Neural progenitor cell (in vitro differentiated cells): ENCODE measurements at places on chromosomes 11 and 22.

DNA sequence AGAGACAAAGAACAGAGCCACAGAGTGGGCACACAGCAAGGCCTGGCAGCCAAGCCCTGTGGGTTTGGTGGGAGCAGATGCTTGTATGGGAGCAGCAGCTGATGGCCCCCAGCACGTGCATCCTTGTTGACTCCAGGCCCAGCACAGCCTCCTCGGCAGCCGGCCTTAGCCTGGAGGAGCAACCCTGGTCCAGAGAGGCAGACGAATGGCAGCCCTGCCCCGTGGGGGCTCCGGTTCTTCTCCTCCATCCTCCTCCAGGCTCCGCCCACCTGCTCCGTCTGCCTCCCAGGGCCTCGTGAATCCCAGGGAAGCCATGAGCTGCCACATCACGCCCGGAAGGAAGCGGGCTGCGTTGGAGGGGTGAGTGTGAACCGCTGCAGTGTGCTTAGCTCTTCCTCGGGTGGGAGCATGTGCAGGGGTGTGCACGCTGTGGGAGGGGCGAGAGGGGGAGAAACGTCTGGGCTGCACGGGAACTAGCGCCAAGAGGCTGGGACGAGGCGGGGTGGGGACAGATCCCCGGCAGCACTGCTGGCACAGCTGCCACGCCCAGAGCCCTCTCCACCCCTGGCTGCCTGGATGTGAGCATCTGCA is 36.3 kb upstream of the JAM3 start:
- DNase-seq = no peak

DNA sequence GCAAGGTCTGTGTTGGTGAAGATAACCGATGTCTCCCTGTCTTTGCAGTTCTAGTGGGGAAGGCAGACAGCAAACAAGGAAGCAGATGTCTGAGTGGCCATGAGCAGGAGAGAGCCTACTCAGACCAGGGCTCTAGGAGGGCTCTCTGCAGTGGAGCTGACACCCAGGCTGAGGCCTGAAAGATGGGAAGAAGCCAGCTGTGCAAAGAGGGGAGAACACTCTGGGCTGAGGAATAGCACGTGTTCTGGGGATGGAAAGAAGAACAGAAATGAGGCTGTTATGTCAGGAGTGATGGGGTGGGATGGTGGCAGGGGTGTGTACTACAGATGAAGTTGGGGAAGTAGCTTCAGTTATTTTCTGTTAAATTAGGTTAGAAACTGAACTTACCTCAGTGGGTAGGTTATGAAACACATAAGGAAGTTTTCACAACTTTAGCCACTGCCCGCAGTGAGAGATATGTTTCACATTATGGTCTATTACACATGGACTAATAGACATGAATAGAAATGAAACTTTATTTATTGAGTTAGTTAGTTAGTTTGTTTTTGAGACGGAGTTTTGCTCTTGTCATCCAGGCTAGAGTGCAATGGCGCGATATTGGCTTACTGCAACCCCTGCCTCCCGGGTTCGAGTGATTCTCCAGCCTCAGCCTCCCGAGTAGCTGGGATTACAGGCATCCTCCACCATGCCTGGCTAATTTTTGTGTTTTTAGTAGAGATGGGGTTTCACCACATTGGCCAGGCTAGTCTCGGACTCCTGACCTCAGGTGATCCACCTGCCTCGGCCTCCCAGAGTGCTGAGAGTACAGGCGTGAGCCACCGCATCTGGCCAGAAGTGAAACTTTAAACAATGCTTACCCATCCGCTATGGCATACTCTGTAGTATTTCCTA is 7.8 kb downstream of the DCPS start:
- no peak for DNase-seq

DNA sequence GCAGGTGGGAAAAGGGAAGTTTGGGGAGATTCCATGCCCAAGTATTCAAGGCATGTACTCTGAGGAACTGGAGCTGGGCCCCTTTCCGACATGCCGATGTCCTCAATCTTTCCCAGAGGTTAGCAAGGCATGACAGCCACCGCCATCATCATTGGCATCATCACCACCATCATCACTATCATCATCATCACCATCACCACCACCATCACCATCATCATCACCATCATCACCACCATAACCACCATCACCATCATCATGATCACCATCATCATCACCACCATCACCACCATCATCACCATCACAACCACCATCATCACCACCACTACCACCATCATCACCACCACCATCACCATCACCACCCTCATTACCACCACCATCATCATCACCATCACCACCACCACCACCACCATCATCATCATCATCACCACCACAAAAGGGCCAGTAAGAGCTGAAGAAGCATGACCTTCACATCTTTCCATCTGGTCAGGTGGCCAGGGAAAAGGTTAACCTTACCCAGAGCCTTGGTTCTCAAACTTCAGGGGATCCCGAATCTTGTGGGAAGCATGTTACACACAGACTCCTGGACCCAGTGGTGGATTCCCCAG is 25.8 kb downstream of the PHF21B start:
- no peak for DNase-seq

- DNase-seq = no peak
Measured at GRCh38 chr11:88181776-88182175, 6.5 kb upstream of the RAB38 start.

DNA sequence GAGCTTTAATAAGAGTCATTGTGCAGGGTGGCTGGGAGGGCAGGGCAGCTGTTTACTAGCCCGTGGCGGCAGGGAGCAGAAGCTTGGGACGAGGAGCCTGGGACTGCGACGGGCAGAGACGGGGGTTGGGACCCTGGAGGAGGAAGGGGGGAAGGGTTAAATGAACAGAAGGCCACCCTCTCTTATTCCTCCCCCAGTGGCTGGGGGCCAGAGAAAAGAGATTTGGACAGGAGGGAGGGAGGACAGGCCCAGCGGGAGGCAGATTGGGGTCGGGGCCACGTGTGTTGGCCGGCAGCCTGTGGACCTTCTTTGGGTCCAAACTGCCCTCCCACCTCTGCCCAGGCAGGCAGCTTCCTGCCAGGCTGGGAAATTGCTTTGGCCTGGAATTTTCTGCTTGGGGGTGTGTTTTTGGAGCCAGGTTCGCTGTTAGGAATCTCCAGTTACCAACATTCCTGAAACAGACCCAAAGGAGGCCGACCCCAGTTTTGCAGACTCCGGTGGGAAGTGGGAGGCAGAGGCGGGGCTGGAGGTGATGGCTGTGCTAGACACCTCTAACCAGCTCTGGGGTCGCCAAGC is 50.2 kb downstream of the APOL3 start:
- no peak for DNase-seq

DNA sequence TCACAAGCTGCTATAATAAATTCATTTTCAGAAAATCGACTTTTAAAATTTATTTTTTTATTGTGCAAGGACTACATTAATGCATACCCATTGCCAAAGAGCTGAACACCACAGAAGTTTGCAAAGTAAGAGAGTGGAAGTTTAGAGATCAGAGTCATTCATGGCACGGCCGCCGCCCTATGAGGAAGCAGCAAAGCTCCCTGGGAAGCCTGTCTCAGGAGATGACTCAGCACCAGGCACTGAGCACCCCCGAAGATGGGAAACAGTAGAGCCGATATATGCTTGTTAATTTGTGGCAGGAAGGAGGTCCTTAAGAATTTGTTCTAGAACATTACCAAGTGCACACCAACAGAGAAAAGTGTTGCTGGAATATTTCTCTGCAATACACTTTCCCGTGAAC is 693.7 kb downstream of the OPCML start:
- no peak for DNase-seq

DNA sequence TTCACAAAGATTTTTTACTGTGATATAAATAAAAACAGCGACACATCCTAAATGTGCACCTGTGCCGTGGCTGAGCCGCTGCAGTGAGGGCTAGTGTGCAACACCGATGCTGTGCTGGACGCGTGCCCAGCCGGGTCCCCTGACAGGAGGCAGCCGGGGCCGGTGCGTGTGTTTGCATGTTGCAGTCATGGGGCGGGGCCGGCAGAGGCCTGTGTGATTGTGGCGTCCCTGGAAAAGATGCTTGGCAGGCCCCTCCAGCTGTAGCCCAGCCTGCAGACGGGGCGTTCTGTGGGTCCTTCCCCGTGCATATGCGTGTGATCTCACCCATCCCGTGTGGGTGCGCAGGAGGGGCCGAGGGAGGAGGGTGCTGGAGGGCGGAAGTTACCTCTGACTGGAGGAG is 30.6 kb downstream of the MUC6 start:
- DNase-seq = no peak

DNA sequence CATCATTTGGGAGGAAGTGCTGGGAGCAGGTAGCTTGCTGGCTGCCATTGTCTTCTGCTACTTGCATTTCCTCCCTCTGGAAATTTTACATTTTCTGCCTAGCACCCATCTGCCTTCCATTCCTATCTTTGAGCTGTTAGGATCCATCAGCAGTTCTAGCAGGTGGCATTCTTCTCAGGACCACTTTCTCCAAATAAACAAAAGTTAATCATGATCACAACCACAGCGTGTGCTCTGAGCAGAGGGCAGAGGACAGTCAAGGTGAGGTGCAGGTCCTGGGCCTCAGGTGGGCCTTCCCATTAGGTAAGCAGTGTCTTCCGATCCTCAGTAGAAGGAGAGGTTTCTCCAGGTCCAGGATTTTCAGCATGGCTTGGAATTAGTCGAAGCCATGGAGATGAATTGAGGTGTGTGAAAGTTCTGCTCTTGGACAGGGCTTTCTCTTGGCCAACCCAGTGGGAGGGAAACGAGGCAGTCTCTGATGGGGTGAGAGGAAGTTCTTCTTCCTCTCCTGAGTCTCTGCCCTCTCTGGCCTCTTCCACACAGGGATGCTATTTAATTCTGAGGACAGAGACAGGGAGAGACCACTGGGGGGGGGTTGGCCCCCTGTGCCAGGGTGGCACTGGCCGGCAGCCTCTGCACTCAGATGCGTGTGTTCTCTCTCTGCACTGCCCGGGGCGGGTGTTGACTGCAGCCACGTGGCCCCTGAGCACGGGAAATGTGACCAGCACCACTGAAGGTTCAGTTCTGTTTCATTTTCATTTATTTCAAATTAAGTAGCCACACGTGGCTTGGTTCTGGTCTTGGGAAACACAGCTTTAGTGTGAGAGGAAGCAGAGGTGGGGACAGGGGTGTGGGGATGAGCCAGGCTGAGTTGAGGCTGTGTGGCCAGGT is 170.8 kb downstream of the TBC1D22A start:
- no peak for DNase-seq

- DNase-seq = no peak
Measured at GRCh38 chr22:22074634-22075381, 92.2 kb upstream of the TOP3B start.

- no peak for DNase-seq
Measured at GRCh38 chr11:133072378-133072777, 459.9 kb downstream of the OPCML start.

DNA sequence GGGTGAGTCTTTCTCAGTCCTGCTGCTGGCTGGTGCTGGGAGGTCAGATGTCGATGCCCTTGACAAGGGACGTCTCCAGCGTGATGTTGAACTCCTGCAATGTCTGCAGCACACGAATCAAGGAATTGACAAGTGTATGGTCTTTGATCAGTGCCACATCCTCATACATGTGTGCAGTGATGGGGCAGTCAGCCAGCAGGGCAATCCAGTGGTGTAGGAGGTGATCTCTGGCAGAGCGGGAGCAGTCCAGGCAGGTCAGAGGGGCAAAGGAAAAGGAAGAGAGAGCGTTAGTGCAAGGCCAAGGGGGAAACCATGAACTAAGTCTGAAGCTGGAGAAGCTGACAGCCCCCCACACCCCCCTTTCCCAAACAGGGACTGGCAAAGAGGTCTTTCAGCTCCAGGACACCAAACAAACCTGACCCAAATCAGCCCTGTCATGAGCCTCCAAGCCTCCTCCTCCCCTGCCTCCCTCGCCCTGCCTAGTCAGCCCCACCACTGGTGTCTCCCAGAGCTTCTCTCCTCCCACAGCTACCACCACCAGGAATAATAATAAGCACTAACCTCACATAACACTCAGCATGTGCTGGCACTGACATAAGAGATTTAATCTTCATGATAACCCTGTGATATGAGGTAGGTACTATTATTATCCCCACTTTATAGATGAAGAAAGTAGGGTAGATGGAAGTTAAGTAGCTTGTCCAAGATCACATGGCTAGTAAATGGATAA is 48.4 kb upstream of the SCUBE2 start:
- DNase-seq = no peak

GRCh38 chr11:101090679-101091270 is 38.8 kb downstream of the PGR start:
- DNase-seq = no peak

GRCh38 chr11:119566319-119566718 is 143.3 kb upstream of the THY1 start:
- DNase-seq = no peak

DNA sequence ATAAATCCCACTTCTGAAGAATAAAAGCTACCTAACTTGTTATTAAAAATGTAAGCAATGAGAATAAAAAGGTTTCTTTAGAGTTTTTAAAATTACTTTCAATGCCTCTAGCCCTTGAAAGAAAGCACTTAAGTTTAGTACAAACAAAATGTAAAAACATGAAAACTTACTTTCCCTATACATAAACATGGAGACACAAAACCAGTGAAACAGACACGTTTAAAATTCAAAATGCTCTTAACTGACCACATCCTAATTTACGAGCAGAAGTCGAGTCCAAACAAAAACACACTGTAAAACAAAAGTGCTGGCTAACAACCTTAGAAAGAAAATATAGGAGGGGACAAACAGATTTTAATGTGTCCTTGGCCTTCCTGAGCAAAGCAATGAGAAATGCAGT is 36.6 kb downstream of the TCF20 start:
- no peak for DNase-seq

DNA sequence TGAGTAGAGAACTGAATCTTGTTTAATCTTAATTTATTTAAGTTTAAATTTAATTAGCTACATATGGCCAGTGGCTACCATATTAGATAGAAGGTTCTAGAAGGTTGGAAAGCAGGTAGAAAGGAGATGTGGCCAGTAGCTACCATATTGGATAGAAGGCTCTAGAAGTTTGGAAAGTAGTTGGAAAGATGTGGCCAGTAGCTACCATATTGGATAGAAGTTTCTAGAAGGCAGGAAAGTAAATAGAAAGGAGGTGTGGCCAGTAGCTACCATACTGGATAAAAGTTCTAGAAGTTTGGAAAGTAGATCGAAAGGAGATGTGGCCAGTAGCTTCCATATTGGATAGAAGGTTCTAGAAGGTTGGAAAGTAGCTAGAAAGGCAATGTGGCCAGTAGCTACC is 2.2 kb downstream of the CRYBA4 start:
- DNase-seq = no peak

- no peak for DNase-seq
Measured at GRCh38 chr22:32828150-32828549, 26.6 kb downstream of the TIMP3 start.

DNA sequence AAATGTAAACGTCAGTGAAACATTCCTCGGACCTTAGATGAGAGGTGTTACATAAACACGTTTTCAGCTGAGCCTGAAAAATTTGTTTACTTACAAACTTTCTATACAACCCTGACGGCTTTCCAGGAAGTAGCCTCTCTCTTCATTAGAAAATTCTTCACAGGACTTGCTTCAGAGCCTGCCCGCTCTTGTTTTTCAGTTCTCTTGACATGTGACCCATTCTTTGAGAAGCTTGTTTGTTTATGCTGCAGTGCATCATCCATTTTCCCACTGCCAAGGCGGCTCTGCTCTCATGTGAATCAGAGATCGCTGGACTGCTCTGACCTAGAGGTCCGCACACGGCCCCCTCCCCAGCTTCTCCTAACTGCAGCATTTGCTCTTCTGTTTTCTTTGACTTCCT is 47.9 kb upstream of the ARHGAP42 start:
- no peak for DNase-seq
